ENCODE measurements at places on chromosomes 5 and 9.

DNA sequence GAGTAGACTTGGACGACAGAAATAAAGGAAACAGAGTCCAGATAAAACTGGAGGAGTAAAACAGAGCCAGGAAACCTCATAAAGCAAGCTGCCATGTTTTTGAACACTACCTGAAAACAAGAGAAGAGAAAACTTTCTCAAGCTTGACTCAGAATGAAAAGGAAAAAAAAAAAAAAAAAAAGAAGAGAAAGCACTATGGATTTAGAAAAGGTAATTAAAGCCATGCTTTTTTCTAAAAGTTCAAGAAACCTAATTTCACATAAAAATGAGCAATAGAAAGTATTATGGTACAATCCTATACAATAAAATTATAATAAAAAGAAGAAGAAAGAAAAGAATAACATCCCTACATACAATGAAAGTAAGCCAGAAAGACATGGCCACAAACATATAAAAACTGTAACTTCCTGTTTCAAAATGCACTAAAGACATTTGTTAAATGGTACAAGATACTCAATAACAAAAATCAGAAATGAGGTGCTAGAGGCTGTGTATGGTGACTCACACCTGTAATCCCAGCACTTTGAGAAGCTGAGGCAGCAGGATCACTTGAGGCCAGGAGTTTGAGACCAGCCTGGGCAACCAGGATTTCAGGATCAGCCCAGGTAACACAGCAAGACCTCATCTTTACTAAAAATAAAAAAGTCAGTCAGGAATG is 129.5 kb downstream of the SIL1 start:
- no peak for DNase-seq

GRCh38 chr5:126450907-126451306 is 27.7 kb downstream of the GRAMD2B start:
- no peak for DNase-seq

GRCh38 chr9:15641291-15641690 is 88.4 kb downstream of the CCDC171 start:
- no peak for DNase-seq

GRCh38 chr5:172528440-172528839 is 74.1 kb upstream of the SH3PXD2B start:
- no peak for DNase-seq

DNA sequence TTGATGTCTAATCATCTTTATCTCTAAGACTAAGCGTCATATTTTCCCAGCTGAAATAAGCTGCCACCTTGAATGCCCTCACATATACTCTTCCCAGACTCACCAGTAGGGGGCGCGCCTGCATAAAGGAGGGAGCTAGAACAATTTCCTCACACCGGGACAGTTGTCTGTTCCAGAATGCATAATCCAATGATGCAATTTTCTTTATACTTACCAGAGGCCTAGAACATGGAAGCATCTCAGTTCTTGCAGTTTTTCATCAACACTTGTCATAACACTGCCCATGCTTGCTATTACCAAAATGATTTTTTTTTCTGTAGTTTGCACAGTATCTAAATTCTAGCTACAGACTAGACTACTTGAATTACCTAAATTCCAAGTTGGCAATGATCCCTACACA is 203.9 kb downstream of the FRMD3 start:
- DNase-seq: peak; percentile 46

- DNase-seq: no peak
Observed at GRCh38 chr5:134583766-134584165, 48.9 kb downstream of the SAR1B start.

DNA sequence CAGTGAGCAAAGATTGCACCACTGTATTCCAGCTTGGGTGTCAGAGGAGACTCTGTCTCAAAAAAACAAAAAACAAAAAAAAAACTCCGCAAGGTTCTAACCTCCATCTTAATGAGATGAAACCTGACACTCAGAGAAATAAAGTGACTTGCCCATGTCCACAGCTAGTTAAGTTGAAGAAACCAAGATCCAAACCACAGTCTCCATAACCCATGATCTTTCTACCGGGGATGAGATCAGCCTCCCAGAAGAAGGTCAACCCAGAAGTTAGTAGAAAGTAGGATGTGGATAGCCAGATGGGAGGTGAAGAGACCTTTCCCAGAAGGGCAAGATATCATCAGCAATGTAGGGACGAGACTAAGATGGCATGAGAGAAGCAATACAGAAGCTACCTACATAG is 140.4 kb upstream of the ADRA1B start:
- no peak for DNase-seq

DNA sequence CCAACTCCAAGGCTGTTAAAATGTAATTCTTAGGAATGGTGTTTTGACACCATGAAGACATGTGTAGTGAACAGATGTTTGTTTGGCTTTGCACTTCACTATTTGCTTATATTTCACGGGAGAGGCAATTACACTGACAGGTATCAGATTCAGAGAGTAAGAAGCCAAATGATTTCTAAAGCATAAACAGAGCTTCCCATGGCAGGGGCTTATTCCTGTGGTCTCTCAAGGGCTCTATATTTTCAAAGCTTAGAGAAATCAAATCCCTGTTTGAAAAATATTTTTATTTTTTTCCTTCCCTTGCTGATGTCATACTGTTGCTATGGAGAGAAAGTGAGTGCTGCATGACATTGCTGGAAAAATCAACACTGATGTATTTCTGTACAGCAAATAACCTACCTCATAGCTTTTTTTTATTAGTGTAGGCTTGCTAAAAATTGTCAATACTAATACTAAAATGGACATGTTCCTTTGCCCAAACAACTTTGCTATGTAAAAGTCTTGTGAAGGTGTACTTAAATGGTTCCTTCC is 161.4 kb downstream of the GIN1 start:
- DNase-seq: no peak

DNA sequence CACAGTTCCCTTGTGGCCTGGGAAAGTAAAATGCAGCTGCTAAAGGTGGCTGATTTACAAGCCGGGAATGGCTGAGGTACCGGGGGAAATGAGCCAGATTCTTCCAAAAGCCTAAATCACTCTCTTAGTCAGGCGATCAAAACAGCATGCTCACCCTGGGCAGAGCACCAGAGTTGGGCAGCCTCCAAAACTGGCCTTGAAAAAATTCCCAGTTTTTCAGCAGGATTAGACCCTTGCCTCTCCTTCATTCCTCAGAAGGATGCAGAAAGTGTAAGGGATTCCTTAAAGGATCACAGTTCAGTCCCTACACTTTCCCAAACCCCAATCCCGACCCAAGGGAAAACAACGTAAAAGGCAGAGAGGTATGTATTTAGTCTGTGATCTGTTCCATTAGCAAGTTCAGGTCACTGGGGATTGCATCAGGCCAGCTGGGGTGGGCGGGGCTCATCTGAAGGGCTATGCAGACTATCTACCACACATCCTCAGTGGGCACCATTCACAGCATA is 16.9 kb downstream of the TMEM174 start:
- no peak for DNase-seq

DNA sequence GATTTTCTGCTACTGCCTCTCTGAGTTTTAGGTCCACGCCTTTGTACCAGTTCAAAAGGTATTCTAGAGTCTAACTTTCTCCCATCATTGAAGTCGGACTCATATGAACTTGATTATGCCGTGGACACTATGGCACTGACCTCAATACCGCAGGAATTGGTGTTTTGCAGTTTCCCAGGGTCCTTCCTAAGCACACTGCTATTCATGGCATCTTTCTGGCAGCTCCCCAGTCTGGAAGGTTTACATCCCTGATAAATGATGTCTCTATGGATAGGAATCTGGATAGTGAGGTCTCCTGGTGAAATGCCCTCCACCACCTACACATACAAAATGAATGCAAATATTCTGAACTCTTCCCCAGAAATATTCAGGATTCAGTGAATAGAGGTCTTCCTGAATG is 422.2 kb downstream of the CTNND2 start:
- DNase-seq: no peak

DNA sequence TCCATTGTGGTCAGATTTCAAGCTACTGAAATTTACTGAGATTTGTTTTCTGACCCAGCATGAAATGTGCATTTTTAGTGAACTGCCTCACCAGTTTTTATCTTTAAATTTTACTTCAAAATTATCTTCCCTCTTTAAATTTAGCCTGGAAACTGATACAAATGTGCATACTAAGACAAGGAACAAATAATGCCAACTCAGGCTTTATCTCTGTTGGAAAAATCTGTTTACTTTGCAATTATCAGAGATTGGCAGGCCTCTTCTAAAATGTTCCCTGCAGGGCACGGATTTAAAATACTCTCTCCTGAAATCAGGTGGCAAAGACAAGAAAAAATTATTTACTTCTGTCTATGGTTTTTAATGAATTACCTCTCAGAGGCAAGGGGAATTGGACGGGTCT is 151.0 kb upstream of the PTCH1 start:
- DNase-seq: no peak

GRCh38 chr5:143113461-143113860 is 290.0 kb downstream of the NR3C1 start:
- DNase-seq: no peak

GRCh38 chr9:90898228-90898627 is 96.6 kb downstream of the SYK start:
- no peak for DNase-seq

DNA sequence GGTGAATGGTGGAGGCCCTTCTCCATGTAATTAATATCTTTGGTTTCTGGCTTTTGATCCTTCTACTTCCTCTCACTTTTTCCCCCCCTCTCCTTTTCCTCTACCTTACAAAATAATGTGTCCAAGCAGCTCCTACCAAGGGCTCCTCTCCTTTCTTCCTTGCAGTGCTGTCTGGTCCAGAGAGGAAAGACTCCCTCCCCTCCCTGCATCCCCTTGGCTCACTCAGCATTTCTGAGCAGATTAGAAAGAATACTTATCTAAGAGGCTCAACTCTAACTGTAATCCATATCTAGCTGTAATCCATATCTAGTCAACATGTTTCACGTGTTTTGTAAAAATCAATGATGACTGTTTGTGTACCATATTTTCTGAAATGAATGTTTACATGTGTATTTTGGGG is 97.4 kb downstream of the GAPVD1 start:
- DNase-seq: no peak

- no peak for DNase-seq
Observed at GRCh38 chr9:33662871-33663270, 132.5 kb upstream of the PRSS3 start.

GRCh38 chr5:149748471-149749094 is 18.5 kb downstream of the PPARGC1B start:
- DNase-seq: no peak

- DNase-seq: no peak
Observed at GRCh38 chr5:56766926-56767325, 48.4 kb upstream of the MAP3K1 start.

- no peak for DNase-seq
Observed at GRCh38 chr9:127589955-127590370, 22.1 kb upstream of the STXBP1 start.

- no peak for DNase-seq
Observed at GRCh38 chr5:117160391-117160790, 585.8 kb upstream of the SEMA6A start.

DNA sequence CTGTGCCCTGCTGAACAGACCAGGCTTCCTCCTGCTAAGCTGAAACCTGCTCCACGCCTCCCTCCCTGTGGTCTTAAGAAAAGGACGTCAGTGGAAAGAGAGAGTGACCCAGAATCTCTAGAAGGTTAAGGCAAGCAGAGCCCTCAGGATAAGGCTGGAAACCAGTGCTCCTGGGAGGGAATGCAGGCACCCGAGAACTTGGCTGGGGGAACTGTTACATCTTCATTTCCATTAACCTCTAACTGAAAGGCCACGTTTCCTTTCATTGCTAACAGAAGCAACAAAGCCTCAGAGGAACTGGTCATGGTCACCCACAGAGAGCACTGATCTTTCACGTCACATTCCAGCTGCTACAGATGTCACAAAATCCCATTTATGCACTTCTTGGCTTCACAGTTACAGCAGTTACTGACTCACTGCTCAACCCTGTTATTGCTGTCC is 26.1 kb upstream of the AKNA start:
- no peak for DNase-seq

DNA sequence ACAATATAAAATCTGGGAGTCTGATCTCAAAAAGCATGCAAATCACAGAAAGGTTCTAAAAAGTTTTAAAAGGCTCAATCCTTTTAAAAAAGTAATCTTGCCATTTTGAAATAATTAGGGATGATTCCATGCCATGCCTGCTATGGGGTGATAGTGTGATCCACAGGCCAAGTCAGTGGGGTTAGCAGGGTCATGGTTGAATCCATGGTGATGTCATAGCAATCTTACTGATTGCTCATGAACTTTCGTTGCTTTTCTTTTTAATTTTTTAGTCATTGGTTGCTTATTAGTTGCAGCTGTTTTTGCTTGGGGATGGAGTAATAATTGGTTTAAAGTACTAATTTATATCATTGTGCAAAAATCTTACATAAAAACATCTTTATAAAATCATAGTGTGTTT is 485.0 kb downstream of the ENC1 start:
- DNase-seq: no peak

- DNase-seq: no peak
Observed at GRCh38 chr9:129644365-129644764, 2.4 kb upstream of the ASB6 start.

DNA sequence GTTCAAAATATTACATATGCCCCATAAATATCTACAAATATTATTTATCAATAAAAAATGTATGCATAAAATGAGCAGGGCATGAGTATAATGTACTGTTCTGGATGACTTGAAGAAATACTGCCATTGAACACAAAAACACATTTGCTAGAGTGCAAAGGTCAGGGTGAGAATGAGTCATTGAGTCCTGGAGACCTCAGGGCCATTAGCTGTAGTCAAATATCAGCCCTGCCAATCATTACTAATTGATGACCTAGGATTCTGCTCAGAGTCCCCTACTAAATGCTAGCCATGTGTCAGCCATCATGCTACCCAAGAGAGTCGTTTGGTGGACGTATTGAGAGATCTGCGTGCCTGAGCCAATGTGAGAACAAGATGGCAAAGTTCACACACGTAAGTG is 80.3 kb upstream of the FAM169A start:
- no peak for DNase-seq

GRCh38 chr5:98193921-98194760 is 579.3 kb upstream of the RGMB start:
- DNase-seq: no peak

GRCh38 chr5:150285114-150285513 is 4.5 kb downstream of the CAMK2A start:
- DNase-seq: no peak

DNA sequence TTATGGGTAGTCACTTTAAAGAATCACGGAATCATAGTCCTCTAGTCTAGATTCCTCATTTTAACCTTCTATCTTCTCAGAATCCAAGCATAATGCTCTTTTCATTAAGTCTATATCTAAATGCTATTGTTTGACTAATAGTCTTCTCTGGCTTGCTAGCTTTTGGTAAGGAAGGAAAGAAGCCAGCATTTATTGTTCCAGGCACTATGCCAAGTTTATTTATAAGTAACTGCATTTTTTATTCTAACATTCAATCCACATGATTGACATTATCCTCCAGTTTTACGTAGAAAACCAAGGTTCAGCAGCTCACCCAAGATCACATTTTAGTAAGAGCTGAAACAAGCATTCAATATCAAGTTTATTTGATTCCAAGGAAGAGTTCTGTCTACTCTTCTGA is 254.2 kb downstream of the SAXO1 start:
- DNase-seq: no peak

GRCh38 chr9:37187292-37187691 is 66.9 kb downstream of the ZCCHC7 start:
- DNase-seq: no peak

Measured in T-cell (primary cell).